ENCODE measurements at places on chromosomes 2 and 18.

DNA sequence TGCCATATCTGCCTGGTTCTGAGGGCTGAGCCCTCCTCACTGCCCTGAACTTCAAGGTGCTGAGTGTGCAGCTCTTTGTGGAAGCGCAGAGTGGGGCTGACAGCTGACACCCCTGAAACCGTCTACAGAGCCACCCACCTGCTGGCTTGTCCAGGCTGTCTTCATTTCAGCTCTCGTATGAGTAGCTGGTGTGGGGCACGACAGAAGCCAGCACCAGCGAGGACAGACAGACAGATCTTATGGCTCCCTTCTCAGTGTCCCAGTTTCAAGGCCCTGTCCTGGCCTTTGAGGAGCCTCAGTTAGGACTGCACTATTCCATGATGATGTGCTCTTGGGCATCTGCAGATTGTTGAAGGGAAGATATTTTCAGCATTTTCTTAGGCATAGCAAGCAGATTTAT lies 287.1 kb downstream of the SLC4A3 start:
- DNase-seq: no peak

DNA sequence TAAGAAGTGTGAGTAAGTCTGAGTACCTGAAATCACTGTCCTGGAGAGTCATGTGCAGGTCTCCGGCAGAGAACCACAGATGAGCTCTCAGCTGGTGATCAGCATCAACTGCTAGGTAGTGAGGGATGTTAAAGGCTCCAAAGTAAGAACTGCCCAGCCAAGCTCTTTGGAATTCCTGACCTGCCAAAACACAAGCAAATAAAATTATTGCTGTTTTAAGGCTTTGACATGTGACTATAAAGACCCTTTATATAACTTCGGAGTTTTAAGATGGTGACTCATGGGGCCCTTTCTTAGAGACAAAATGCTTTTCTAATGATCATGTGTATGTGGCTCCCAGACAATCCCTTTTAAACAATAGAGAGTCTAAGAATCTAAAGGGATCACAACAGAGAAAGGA lies 855.7 kb downstream of the TRIB2 start:
- DNase-seq: no peak

GRCh38 chr2:99279969-99280695 lies 20.9 kb downstream of the LYG1 start:
- no peak for DNase-seq

DNA sequence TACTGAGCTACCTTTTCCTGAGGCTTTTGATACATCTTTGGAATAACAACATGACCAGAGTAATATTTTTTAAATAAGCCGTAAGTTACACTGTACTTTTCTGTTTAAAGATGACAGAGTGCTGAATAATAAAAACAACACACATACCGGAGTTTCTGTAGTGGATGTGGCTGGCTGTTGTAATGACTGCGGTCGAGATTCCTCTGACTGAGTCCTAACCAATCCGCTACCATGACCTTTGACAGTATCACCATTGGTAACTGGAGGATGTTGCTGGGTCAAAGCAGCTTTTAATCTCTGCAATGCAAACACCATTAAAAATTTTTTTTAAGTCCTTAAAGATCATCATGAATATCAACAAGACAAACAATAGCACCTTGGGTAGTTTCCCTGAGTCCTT lies 70.7 kb downstream of the ATF2 start:
- DNase-seq: no peak

DNA sequence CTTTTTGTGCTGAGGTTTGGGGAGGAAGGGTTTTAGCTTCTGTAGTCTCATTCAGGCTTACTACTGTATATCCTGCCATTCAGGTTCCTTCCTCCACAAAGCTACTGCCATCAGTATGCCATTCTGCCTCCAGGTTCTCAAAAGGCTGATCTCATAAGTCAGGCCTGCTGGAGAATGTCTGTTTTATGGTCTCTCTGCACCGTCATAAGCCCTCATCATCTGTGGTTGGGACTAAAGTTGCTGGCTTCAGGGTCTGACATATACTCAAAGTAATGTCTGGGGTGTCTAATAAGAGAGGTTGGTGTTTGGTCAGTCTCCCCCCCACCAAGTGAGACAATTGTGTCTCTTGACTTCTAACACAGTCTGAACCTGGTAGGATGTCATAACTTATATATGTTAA lies 36.2 kb upstream of the CCBE1 start:
- DNase-seq: no peak

DNA sequence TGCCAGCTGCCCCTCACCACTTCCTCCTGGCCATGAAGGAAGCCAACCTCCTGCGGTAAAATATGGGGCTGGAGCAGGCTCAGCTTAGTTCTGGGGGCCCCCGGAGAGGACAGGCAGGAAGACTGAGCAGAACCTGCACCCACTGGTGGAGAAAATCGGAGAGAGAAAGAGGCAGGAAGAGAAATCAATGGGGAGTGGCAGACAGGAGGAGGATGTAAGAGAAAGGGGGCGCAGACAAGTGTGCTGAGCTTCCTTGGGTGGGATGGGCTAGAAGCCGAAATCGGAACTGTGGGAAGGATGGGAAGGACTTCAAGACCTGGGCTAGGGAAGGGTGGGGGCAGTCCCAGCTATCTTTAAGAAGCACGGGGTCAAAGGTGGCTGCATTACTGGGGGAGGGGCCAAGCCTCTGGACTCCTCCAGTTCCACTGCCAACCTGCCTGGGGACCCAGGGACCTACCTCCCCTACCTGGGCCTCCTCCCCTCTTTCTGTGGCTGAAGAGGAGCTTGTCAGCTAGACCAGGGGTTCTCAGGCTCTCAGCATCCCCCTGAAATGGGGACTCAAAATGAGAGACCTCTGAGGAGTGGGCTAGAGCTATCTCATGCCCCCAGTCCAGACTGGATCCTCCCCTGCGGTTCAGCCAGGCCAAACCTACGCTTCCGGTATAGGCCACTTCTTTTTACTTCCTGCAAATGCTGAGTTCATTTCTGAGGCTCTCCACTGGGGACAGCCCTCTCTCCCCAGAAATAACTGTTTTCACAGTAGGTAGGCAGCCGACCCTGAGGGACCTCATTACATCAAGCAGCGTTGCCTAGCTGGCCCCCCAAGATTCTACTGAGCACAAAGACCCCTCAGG lies 33.6 kb upstream of the B3GNT7 start:
- DNase-seq: no peak

DNA sequence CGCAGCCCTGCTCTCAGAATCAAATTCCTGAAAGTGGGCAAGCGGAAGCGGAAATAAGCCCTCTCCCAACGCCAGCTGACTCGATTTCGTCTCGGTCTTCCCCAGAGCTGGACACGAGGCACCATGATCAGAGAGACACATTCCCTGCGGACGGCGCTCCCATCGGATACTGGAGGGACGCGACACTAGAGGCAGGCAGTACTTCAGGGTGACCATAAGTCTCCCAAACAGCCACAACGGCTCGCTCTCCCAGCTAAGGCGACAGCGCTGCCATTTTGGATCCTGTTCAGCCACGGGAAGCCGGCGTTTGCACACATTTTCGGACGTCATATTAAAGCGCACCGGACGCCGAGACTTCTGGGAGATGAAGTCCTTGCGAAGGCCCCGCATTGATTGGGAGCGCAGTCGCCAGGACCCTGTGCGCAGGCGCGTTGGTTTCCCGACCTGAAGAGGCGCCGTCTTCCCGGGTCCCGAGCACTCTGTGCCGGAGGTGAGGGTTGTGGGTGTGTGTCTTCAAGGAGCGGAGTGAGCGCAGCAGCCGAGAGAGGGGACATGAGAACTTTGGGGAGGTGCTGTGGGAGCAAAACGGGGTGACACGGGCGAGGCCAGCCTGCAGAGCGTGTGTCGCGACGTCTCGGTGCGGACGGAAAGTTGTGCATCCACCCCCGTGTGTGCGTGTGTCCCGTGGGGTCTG lies at the start of gene ZNF2:
TSS of gene ZNF2 (plus strand) at position 439 of the 694 bp plus-strand sequence. CDS start 10,418 bp downstream, outside the sequence.
- peak; percentile 99 for DNase-seq

DNA sequence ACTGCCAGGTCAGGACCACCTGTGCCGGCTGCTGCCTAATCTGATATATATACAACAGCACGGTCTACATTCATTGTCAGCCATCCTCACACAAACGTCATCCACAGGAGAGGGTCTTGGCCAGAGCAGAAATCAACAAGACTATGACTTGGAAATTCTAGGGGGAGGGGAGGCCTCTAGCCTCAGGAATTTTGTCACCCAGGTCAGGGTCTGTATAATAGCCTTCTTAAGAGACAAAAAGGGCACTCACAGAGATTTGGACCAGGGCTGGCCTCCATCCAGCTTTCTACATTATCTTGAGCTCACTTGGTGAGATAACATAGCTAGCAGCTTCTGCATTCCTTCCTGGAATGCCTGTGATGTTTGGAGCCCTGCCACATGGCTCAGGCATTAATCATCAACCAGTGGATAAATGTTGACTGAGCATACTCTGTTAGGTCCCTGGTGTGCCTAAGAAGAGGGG lies 50.4 kb upstream of the CTIF start:
- peak; percentile 91 for DNase-seq

DNA sequence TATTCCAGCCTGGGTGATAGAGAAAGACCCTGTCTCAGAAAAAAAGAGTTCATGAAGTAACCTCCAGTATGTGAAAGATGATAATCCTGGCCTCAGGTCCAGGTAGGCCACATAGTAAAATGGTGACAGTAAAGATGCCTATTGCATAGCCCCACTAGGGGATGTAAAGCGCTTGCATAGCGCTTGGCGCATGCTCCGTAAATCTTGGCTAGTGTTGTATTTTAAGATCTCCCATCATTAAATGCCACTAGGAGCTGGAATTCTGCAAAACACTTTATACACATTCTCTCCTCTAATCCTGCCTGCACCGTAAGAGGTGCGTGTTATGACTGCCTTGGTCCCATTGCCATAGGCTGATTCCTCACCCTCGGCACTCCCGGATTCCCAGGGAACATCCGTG lies 153.6 kb downstream of the TFCP2L1 start:
- DNase-seq: no peak

DNA sequence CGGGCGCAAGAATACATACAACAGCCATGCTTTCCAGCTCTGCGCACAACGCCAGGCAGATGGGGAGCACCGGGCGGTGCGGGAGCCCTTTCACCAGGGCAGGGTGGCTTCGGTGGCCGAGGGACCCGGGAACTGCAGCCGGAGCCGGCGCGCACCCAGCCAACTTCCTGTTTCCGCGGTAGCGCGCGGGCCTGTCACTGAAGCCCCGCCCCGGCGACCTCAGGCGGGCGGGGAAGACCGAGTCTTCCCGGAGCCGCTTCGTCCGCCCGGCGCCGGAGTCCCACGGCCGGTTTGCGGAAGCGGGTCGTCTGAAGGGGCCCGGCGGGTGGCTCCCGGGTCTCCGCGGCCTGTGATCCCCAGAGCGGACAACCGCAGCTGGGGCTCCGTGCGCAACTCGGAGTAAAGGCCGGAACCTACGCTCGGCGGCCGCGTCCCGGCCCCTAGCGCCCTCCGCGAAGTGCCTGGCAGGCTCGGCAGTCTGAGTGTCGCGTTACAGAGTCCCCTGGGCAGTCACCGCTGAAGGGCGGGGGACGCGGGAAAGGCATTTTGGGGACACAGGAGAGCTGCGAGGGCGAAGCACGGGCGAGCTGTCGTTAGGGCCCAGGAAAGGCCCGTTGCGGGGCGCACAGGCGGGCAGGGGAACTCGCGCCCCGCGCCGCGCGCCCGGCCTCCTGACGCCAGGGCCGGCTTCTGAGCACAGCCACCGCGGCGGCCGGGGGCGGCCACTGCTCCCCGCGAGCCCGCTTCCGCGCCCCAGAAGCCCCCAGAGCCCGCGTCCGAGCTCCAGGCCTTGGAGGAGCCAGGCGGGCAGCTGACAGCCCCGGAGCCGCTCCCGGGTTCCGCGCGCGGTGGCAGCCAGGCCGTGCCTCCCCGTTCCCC lies at the start of gene MPPE1:
TSS of gene MPPE1 (minus strand) at position 136 of the 879 bp plus-strand sequence. CDS start 11,053 bp downstream, outside the sequence.
- DNase-seq: peak; percentile 80

- DNase-seq: no peak
Observed at GRCh38 chr2:200677721-200678532, 92.1 kb downstream of the AOX1 start.

DNA sequence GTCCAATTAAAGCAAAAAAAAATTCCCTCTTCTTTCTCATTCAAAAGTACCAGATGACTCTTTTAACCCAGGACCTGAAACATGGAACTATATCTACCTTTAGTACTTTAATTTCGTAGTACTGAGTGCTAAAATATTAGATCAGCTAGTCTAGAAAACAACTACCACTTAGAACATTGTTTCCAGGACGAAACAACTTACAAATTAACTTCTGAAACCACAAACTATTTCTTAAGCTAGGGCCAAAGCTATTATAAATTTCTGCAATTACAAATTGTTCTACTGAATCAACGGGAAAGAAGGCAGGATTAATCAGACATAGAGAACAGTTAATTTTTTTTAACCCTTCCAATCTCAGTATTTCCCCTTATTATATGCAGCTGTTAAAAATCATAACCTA lies 39.9 kb downstream of the DARS1 start:
- no peak for DNase-seq

DNA sequence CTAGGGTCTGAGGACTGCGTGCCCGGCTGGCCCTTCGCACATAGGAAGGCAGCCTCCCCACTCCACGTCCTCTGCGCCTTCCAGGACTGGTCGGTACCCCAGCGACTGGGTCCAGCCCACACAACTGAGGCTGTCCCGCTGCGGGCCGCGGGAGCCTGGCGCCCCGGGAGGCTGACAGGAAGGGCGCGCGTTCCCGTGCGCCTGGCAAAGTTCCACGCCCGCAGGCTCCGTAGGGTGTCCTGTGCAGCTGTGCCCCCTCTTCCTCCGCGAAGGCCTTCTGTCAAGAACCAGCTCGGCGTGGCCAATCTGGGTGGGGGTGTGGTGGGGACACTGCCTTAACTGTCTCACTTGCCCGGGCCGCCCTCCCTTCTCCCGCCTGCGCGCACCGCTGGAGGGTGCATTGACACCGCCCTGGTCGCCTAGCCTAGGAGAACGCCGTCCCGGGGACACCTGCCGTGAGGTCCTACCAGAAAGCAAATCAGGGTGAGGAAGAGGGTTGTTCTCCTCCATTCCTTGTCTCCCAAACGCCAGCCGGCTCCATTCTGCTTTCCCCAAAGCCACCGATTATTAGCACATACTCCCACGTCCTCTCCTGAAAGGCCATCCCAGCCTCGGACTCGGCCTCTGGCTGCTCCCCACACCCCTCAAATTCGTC lies 618 bp upstream of the LYPD1 start:
- DNase-seq: peak; percentile 60

GRCh38 chr2:212154477-212154878 lies 384.1 kb downstream of the ERBB4 start:
- DNase-seq: no peak

DNA sequence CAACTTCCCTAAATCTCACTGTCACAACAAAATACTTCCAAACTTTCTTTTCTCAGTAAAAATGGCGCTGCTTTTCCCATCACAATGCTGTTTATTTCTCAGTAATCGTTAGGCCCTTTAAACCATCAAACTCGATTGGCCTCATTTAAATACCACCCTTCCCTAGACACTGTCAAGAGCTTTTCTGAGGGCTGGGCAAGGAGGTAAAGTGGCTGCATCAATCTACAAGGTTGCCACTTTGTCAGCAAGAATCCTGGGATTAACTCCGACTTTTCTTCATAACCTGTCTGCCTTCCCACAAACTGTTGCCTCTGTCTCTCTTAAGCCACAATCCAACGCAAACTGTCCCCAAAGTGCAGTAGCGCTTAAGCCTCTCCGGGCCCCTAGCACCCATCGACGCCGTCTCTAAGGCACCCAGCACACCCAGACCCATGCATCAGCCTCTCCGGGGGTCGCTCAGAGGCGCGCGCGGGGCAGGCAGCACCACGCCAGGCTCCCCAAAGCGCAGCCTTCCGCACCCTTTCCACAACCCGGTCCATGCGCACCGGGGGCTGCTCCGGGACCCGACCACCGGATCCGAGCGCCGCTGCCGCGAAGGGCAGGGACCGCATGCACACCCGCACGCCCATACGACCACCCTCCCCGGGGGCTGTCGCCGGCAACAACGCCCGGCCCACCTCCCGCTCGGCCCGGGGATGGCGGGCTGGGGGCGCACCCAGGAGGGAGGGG lies 683 bp downstream of the MBOAT2 start:
- DNase-seq: peak; percentile 27

GRCh38 chr2:106695919-106696318 lies 190.0 kb downstream of the ST6GAL2 start:
- no peak for DNase-seq

Data from ACHN (cell line).